Cortex of kidney (tissue), 1 donor: ENCODE measurements at places on chromosomes 7 and 10.

DNA sequence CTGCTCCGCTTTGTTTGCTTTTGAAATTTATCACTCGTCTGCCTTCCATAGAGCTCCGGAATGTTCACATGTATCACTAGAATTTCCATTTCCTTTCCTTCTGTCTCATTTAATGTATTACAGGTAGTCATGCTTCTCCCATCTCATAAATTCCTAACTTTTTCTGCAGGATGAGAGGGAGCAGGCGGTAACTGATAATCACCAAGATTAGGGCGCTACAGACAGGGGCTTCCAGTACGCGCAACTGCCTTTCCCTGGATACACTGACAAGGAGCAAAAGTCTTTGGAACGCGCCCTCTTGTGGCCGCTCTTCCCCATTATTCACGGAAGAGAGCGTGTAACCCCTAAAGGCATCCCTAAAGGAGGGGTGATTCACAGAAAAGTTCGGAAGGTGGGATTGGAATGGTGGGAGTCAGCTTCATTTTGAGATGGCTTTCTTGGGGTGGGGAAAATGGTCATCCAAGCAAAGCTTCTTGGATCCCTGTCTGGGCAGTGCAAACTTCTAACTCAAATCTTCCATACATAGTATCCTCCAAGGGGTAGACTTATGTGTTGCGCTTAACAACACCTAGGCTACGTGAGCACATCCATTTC is 6.5 kb downstream of the INHBA start:
- DNase-seq = no peak

DNA sequence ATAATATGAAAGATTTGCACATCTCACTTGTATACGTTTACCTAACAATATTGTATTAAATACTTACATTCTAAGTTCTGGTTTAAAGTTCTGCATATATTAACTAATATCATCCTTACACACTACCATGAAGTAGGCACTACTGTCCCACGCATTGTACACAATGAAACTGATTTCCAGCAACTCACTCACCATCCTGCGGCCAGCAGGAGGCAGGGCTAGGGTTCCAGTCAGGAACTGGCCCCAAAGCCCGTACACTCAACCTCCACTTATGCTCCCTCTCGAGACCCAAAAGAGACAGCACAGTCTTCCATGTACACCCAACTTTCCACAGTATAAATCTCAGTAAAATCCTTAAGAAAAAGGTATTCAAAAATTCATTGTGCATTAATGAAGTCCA is 41.4 kb downstream of the GRID1 start:
- no peak for DNase-seq

GRCh38 chr7:17456541-17456940 is 158.1 kb downstream of the AHR start:
- no peak for DNase-seq

- no peak for DNase-seq
Observed at GRCh38 chr7:151245360-151246101, 3.0 kb downstream of the SMARCD3 start.

DNA sequence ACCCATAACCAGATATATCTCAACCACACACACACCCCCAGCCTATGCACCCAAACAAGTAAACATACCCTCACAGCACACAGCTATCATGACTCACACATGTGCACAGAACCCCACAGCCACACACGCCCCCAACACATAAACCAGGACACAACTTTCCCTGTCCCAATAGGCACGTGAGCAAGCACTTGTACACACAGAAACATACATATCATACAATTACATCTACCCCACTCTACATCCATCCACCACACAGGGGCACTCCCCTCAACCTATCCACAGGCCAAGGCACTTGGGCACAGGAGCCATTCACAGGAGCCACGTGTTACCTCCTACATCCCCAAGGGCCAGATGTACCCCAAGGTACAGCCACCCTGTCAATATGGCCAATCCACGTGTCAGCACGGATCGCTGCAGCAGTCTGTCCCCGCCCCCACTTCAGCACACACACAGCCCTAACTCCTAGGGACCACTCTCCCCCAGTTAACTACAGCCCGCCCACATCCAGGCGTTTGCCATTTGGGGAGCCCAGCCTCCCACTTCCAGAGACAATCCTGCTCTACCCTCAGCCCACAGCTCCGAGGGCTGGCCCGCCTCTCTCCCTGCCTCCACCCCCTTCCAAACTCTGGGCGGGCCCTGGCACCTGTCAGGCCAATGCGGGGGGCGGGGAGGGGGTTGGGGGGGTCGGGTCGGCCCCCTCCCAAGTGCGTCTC is 163.5 kb downstream of the SH3PXD2A start:
- no peak for DNase-seq

DNA sequence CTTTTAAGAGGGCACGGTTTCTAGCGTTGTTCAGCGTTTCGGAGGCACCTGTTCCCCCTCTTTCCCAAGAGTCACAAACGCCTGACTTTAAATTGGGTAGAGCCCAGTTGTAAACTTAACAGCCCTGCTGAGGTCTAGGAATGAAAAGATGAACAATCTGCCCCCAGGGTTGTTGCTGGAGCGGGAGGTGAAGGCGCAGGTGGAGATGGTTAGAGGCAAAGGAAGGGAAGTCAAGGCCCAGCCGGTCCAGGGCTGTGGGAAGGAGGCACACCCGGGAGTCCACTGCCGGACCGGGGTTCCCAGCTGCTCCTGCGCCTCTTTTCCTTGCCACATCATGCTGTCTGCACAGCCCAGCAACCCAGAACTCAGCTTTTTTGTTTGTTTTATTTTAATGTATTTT is 770 bp downstream of the PRXL2A start:
- no peak for DNase-seq

DNA sequence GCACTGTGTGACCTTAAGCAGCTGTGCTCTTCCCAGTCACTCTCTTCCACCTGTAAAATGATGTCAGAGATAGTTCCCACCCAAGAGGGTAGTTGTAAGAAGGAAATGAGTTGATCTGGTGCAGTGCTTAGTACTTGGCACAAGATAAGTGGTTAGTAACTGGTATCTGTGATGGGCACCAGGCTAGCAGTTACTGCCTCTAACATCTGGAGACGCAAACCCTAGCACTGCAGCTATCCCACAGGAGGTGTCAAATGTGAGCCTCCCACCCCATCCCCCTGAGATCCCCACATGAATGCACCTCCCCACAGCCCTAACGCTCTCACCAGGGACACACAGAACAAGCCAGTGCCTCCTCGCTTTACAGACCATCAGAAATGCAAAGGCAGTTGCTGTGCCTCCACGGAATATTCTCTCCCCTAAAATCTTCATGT is 72.0 kb downstream of the KCNMA1 start:
- DNase-seq = no peak

GRCh38 chr10:48623607-48624132 is 18.8 kb upstream of the ARHGAP22 start:
- DNase-seq = no peak

DNA sequence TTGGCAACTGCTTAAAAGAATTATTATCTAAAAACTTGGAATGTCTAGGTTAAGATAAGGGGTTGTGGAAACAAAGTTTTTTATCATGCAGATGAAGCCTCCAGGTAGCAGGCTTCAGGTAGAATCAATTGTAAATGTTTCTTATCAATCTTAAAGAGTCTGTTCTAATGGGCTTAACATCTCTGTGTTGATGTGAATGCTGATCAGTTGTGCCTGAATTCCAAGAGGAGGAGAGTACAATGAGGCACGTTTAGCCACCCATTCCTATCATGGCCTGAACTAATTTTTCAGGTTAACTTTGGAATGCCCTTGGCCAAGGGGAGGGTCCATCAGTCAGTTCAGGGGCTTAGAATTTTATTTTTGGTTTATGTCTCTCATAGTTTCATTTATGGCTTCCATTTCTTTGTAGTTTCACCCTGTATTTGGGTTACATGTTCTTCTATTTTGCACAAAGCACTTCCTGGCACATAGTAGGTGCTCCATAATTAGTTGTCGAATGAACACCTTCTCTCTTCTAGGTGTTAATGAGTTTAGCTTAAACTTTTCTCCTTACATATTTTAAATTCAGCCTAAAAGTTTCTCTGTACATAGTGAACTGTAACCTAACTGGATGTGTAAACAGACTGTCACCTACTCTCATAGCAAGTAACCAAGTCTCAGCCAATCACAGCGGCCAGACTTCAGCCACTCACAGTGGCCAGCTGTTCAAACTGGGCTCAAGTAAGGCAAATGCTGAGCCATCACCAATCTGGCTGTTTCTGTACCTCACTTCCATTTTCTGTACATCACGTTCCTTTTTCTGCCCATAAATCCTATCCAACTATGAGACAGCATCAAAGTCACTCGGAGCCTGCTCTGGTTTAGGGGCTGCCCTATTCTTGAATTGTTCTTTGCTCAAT is 34.7 kb downstream of the ALOX5 start:
- no peak for DNase-seq

DNA sequence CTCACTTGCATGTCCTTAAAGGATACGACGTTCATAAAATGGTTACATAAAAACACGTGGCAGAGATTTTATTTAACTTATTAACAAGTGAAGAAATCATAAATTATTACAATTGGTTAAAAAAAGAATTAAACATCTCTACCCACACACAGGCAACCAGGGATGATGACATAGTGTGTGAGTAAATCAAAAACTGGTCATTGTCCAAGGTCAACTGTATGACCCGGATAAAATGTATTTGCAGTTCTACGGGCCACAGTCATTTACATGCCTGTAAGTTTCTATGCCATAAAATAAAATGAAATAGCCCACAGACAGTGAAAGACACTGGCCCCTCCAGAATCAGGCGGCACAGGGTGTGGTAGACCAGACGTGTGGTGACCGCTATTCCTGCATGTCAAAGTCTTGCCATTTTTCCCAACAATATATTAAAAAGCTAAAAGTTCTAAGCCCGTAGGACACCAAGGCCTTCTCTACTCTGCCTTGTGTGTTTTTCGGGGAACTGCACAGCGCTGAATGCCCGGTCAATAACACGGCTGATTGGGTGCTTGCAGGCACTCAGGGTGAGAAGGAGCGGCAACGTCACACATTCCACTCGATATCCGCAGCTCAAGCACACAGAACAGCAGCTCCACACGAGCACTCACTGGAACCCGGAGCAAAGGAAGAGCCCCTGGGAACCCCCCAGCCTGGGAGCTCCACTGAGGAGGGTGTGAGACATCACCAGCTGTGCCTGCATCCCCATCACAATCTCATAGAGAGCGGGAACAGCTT is 143.3 kb upstream of the PPP2R2D start:
- no peak for DNase-seq

- DNase-seq = no peak
Observed at GRCh38 chr10:86734207-86734988, 22.0 kb upstream of the BMPR1A start.

DNA sequence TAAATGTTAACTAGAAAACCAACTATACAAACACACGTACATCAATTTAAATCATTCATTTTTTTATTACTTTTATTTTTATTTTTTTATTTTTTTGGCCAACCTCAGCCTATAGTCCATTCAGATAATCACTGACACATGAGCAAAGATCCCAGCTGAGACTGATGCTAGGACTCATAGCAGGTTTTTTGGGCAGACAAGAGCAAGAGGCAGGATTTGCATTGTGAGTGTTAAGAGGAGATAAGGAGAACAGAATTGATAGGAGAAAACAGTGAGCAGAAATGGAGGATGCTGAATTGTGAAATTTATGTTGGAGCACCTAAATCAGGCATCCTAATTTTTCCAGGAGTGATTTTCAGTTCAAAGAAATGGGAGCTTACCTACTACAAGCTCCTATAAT is 240.3 kb downstream of the SEMA3D start:
- no peak for DNase-seq

GRCh38 chr10:2979306-2979705 is 88.0 kb upstream of the PFKP start:
- no peak for DNase-seq

DNA sequence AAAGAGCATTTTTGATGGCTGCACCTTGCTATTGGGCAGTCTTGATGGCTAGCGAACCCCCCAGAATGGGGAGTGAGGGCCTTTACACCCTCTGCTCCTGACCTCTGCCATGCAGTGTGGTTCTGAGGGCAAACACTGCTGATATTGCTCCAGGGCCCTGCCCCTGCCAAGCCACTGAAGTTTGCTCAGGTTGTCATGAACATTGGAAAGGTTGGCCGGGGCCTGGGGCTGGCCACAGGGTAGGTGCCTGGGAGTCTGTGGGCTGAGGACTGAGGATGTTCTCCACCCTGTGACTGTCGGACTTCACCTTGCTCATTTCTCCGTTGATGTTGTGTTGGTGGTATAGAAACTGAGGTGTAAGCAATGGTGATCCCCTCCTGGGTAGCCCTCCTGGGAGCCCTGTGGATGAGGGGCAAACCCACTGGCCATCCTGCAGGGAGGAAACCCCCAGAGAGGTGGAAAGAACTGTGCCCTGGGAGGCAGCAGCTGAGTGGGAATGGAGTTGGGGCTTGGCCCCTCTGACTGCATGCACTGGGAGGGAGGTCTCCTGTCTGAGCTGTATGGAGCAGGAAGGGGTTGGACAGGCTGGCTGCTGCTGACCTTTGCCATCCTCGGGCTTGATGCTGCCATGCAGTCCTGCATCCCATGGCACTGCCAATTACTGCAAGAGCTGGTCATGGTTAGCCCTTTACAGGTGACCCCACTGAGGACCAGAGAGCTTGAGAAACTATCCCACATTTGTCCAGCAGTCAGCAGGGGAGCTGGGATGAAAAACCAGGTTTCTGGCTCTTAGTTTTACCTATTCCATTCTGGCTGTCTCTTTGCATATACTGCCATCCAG is 77.1 kb downstream of the SH2D4B start:
- no peak for DNase-seq

DNA sequence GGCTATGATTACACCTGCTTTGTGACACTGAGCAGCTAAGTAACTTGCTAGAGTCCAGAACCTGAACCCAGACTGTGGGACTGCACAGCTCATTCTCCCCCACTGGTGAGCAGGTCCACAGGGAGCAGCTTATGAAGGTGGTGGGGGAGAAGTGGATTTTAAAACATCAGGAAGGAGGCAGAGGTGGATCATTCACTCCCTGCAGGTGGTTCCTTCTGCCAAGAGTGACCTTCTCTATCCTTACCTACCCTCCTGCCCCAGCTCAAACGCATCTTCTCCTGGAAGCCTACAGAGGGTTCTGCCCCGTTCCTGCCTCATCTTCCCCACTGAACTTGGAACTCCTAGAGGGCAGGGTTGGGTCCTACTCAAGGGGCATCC is 539 bp upstream of the FAM241B start:
- DNase-seq = no peak

DNA sequence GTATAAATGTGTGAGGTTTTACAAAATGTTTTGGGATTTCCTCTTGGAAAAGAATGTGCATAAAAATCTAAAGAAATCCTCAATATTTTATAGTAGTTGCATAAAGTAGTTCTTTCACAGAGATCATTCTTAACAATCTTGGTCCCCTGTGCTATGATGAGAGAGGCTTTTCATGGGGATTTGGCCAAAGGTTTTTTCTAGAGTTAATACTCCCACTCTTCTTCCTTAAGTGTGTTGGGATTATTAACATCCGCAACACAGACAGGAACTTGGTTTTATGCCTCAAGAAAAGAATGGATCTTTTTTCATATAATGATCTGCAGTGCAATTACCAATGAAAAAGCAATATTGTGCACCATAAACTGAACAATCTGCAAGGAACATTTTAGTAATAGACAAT is 71.5 kb downstream of the AGMO start:
- no peak for DNase-seq
